IMR-90 (cell line): ENCODE measurements at places on chromosomes 6 and 20.

DNA sequence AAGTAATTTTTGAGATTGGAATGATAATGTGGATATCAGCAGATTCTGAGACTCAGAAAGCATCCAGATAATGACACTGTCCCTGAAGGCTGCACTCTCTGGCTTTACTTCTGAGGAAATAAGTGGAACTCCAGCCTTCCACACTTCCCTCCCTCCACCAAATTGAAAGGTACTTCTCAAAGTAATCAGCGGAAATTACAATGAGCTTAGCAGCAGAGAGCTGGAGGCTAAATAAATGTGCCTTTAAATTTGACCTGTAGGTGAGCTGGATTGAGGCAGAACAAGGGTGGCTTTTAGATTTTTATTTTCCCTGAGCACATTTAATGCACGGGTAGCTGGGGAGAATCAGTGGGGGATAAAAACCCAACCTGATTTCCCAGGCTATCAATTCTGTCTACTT lies 39.3 kb upstream of the RNF144B start:
- peaks cover 4% of the 10 kb centered on the region; the same call in 1 of the 2 replicates for H3K4me1 ChIP-seq
- H3K4me3 ChIP-seq = no peak overlapping the region
- no peaks in the 10 kb centered on the region for H3K27me3 ChIP-seq
- no peaks in the 10 kb centered on the region for H3K36me3 ChIP-seq
- H3K27ac ChIP-seq = no peak overlapping the region

- H3K27ac ChIP-seq = no peak overlapping the region
- H3K4me1 ChIP-seq = no peaks in the 10 kb centered on the region
- H3K27me3 ChIP-seq = peaks cover 10% of the 10 kb centered on the region
- no peak for DNase-seq
These were observed 126.3 kb upstream of the MYLIP start for GRCh38 chr6:16002332-16003196.

DNA sequence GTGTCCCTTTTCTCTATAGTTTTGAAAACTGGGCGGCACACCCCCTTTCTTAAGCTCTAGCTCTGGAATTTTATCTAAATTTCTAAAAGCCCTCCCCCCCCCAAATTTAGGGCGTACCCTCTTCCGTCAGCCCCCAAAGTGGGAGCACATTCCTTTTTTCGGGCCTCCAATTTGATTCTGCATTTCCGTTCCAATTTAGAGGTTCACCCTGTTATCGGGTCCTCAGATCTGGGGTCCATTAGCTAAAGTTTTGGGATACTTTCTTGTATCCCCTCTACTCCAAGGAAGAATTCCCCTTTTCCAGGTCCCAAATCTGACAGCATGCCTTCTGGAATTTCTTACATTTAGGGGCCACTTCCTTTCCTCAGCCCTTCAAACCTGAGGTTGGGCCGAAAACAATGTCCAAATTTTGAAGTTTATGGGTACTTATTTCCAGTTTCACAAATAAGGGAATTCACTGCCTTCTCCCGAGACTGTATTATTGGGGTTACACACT lies 796 bp downstream of the PHF20 start:
- no peak for DNase-seq
- H3K27ac ChIP-seq = peak overlapping the region; percentile 79
- H3K4me1 ChIP-seq = peaks cover 21% of the 10 kb centered on the region
- H3K4me3 ChIP-seq = peak overlapping the region; percentile 94

DNA sequence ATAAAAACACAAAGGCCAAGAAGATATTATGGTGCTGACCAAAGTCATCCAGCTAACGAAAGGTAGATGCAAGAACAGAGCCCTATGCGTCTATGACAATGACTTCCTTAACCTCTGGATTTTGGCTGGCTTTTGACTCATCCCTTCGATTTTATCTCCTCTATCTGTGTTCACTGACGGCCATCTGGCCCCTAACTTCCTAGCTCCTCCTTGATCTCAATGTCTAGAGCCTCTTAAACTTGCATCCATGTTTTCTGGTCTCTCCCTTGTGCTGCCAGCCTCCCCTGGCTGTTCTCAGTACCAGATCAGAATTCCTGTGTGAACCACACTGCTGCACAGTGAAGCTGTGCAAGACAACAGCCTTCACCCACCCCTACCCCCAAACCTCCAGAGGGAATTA lies 452.9 kb downstream of the UTRN start:
- no peaks in the 10 kb centered on the region for H3K27me3 ChIP-seq
- H3K27ac ChIP-seq = no peak overlapping the region
- H3K36me3 ChIP-seq = no peaks in the 10 kb centered on the region
- no peak overlapping the region for H3K4me3 ChIP-seq
- no peaks in the 10 kb centered on the region for H3K4me1 ChIP-seq

GRCh38 chr20:3890398-3890751 lies 1.2 kb downstream of the PANK2 start:
- peak overlapping the region; percentile 90 for H3K27ac ChIP-seq
- peak; percentile 56 for DNase-seq
- peaks cover 11% of the 10 kb centered on the region for H3K4me1 ChIP-seq
- H3K4me3 ChIP-seq = peak overlapping the region; percentile 76
- H3K36me3 ChIP-seq = peaks cover 8% of the 10 kb centered on the region

- no peak for DNase-seq
- H3K27me3 ChIP-seq = peaks cover 33% of the 10 kb centered on the region
- H3K4me3 ChIP-seq = no peak within 1 kb of the TSS
- no peaks in the 10 kb centered on the region for H3K36me3 ChIP-seq
- no peak within 1 kb of the TSS for H3K27ac ChIP-seq
- peaks cover 15% of the 10 kb centered on the region for H3K4me1 ChIP-seq
These were observed at the start of gene FOXS1 for GRCh38 chr20:31845300-31845863. Gene FOXS1, minus strand, starts transcription at chr20:31845604. Its CDS starts 62 bp downstream, at chr20:31845542.

DNA sequence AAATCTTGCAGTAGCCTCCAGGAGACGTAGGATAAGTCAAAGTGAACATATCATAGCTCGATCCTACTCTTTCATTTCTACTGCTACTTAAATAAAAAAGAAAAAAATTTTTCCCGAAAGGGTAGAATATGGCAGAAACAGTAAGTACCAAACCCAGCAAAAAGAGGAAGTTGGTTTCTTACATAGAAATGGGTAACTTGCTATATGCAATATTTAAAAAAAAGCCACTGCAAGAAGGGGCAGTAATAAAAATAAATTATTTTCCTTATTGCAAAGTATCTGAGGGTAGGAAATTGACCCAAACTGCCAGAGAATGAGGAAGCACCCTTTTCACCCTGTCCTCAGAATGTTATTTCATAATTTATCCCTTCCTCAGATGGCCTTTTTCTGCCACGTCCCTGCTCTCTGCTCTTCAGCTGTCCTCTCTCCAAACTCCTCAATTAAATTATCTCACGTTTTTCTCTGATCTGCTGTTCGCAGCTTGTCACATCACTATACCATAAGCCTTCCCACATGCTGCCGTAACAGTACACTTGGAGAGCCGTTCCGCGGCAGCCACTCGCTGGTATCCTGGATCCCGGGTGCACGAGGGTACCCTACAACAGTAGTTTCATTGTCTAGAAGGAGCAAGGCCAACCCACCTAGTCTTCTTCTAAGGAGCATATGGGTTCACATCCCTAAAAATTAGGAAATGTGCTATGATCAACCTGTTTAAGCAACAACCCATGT lies 149.6 kb downstream of the BACH2 start:
- no peaks in the 10 kb centered on the region for H3K36me3 ChIP-seq
- no peak overlapping the region for H3K4me3 ChIP-seq
- 0 out of 2 replicates have a peak, but pooled peaks cover 1% of the 10 kb centered on the region for H3K27me3 ChIP-seq
- H3K4me1 ChIP-seq = peaks cover 6% of the 10 kb centered on the region
- no peak overlapping the region for H3K27ac ChIP-seq
- DNase-seq = no peak

GRCh38 chr6:166486536-166486880 lies 100.0 kb downstream of the RAMACL start:
- no peak for DNase-seq
- H3K4me1 ChIP-seq = no peaks in the 10 kb centered on the region; the same call in 1 of the 2 replicates
- H3K36me3 ChIP-seq = peaks cover 70% of the 10 kb centered on the region
- no peak overlapping the region for H3K4me3 ChIP-seq

- H3K4me3 ChIP-seq = no peak overlapping the region
- DNase-seq = no peak
- no peaks in the 10 kb centered on the region for H3K36me3 ChIP-seq
- peaks cover 8% of the 10 kb centered on the region for H3K27me3 ChIP-seq
- H3K4me1 ChIP-seq = no peaks in the 10 kb centered on the region
These were observed 24.6 kb downstream of the CYP24A1 start for GRCh38 chr20:54148947-54149764.

DNA sequence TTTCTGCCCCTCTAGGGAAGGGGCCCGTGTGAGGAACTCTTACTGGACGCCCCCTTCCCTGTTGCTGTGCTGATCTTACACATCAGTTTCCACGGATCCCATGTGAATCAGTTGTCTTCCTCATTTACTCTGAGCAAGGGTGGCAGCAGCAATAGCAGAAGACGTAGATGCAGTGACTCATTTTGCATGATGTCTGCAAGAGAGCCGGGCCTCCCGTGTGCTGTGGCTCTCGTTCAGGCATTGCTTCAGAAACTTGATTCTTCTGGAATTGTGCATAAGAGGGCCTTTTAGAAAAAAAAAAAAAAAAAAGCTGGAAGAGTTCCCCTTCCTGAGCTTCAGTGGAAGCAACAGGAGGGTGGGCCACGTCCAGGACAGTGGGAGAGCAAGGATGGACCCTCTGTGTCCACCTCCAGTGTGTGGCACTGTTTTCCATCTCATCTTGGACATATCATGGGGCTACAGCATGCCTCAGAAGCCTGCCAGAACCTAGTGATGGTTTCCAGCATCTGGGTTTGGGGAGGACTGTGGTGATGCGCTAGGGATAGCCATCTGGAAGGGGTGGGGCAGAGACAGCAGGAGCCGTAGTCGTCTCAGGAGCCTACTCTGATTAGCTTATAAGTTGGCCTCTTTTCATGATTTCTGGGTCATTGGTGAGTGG lies 62.1 kb downstream of the FOXO3 start:
- H3K36me3 ChIP-seq = no peaks in the 10 kb centered on the region
- peaks cover 30% of the 10 kb centered on the region for H3K4me1 ChIP-seq
- no peaks in the 10 kb centered on the region for H3K27me3 ChIP-seq
- H3K4me3 ChIP-seq = no peak overlapping the region
- DNase-seq = peak; percentile 98
- H3K27ac ChIP-seq = peak overlapping the region; percentile 78

GRCh38 chr20:51342510-51343236 lies 199.8 kb downstream of the NFATC2 start:
- no peak overlapping the region for H3K27ac ChIP-seq
- no peak for DNase-seq

GRCh38 chr6:111579816-111580215 lies 25.9 kb downstream of the TRAF3IP2 start:
- peaks cover 16% of the 10 kb centered on the region for H3K36me3 ChIP-seq
- no peaks in the 10 kb centered on the region for H3K27me3 ChIP-seq
- peaks cover 13% of the 10 kb centered on the region for H3K4me1 ChIP-seq

DNA sequence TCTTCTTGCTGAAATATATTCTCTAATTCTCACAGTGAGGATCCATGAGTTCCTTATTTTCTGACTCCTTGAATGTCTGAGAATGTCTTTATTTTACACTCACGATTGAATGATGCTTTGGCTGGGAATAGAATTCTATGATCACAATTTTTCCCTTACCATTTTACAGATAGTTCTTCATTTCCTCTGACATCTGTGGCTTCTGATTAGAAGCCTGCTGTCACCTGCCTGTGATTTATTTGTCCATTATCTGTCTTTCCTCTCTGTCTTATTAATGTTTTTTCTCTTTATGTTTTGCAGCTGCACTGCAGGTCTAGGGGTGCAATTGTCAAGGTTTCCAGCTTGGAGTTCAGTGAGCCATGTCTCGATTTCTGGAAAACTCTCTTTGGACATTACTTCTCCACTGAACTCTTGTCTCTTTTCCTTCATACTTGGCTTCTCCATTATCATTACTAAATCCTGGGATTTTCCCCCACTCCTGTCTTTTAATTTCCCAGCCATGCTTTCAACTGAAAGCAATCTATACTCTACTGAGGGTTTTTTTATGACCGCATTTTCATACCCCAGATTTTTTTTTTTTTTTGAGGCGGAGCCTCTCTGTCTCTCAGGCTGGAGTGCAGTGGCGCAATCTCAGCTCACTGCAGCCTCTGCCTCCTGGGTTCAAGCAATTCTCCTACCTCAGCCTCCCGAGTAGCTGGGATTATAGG lies 121.2 kb upstream of the PRND start:
- peaks cover 19% of the 10 kb centered on the region for H3K4me1 ChIP-seq
- H3K27ac ChIP-seq = no peak overlapping the region
- H3K4me3 ChIP-seq = no peak overlapping the region
- H3K36me3 ChIP-seq = no peaks in the 10 kb centered on the region
- no peaks in the 10 kb centered on the region for H3K27me3 ChIP-seq

DNA sequence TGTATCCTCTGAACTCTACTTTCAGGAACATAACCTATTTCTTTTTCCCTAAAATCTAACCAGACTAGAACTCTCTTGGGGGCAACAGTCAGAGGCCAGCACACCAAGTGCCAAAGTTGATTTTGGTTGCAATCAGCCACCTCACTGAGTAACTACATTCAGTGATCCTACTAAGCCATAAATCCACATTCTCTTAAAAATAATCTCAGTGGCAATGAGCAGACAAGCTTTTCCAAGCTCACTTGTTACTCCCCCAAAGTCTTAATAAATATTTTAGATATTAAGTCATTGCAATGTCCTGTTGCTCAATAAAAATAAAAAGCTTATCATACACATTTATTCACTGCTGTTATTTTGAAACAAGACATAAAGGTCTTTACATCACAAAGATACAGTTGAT lies 9.8 kb downstream of the RGS17 start:
- no peak overlapping the region for H3K4me3 ChIP-seq
- H3K4me1 ChIP-seq = peaks cover 3% of the 10 kb centered on the region; the same call in 1 of the 2 replicates
- H3K27me3 ChIP-seq = no peaks in the 10 kb centered on the region
- no peak for DNase-seq
- no peaks in the 10 kb centered on the region for H3K36me3 ChIP-seq

GRCh38 chr6:157037165-157037564 lies 260.0 kb downstream of the ARID1B start:
- H3K4me1 ChIP-seq = peaks cover 4% of the 10 kb centered on the region
- H3K27me3 ChIP-seq = no peaks in the 10 kb centered on the region
- H3K36me3 ChIP-seq = no peaks in the 10 kb centered on the region
- no peak for DNase-seq
- H3K27ac ChIP-seq = no peak overlapping the region
- no peak overlapping the region for H3K4me3 ChIP-seq

DNA sequence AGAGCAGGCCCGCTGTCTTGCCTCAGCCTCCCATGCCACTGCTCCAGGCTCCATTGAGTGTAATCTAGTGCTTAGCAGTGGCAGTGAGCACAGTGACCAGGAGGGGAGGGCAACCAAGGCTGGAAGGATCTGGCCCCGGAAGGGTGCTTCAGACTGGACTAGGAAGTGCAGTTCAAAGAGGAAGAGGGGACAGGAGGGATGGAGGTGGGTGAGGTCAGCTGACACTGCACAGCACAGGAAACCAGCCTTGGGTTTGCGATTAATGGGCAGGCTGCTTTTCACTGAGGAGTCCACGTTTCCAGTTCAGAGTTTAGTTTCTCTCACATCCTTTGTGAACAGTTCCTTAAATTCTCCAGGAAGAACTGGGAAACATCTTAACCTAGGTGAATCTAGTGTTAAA lies 46.9 kb downstream of the CDS2 start:
- H3K36me3 ChIP-seq = peaks cover 20% of the 10 kb centered on the region
- H3K27ac ChIP-seq = no peak overlapping the region
- H3K27me3 ChIP-seq = no peaks in the 10 kb centered on the region
- H3K4me3 ChIP-seq = no peak overlapping the region
